ENCODE measurements at places on chromosomes 12 and 14.

- no peak for DNase-seq
Observed at GRCh38 chr14:100450049-100450448, 126.9 kb downstream of the SLC25A47 start.

DNA sequence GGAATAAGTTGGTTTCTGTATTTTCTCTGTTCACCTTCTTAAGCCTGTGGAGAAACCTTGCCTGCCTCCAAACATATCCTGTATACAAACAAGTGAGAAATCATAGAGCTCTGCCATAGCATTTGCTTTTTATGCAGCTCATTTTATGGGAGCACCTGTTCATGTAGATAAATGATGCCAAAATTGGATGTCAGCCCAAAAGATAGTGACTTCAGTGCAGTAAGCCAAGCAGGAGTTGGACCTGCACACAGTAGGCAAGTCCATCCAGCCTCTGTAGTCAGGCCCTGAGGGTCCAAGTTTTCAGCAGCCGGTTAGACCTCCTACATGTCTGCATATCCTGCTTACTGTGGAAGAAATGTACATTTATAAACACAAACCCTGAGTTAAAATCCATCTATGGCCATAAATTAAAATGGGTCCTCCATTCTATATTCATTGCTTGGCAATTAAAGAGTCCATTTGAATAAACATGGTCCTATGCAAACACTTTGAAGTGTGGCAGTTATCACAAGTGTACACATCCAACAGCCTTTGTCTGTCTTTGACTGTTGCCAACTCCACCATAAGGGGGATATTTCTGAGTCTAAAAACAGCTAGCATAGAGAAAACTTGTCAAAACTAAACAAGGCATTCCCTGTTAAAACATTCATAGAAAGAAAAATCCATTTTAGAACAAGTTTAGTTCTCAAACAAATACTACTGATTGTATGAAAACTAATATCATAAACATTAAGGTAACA is 847.8 kb downstream of the RPS29 start:
- DNase-seq, result no peak

- DNase-seq, result no peak
Observed at GRCh38 chr12:128711486-128711885, 112.3 kb downstream of the SLC15A4 start.

DNA sequence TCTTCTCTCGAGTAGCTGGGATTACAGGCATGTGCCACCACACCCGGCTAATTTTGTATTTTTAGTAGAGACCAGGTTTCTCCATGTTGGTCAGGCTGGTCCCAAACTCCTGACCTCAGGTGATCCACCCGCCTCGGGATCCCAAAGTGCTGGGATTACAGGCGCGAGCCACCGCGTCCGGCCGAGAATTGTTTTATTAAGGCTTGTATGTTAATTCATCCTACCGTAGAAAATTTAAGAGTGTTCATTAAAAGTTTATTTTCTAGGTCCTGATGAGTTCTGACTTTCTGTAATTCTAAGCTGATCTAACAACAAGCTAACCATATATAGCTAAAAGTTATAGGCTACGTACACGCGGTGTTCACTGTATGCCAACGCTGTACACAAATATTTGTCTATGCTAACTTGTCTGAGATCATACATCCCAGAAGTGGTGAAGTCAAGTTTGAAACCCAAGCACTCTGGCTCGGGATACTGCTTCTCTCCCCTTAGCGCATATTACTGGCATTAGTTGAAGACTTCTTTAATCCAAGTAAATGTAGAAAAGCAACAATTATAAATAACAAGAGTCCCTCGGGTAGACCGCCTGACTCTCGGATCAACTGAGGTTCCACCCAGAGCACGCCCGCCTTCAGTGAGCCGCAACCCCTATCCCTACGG is 570 bp upstream of the MRPS35 start:
- no peak for DNase-seq

- DNase-seq, result no peak
Observed at GRCh38 chr12:89797436-89797835, 88.8 kb upstream of the ATP2B1 start.

Data from AML-193 (cell line).